ENCODE measurements at places on chromosomes 2 and 18.

- DNase-seq, result no peak
Observed at GRCh38 chr18:48743886-48744285, 205.1 kb downstream of the CTIF start.

GRCh38 chr18:59742325-59743111 is 45.3 kb upstream of the CCBE1 start:
- no peak for DNase-seq

- DNase-seq, result no peak
Observed at GRCh38 chr2:111118981-111119821, 1.5 kb upstream of the BCL2L11 start.

- no peak for DNase-seq
Observed at GRCh38 chr2:55229221-55229620, 2.9 kb downstream of the CLHC1 start.

DNA sequence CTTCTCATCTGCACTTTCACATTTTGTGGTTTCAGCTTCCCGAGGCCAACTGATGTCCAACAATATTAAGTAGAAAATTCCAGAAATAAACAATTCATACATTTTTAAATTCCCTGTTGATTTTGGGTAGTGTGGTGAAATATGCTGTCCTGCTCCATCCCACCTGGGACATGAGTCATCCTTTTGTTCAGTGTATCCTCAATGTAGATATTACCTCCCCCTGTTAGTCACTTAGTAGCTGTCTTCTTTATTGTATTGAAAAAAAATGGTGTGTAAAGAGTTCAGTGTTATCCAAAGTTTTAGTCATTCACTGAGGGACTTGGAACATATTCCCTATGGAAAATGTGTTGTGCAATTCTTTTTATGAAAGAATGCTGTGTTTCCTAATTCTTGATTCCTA is 348.1 kb downstream of the SOCS6 start:
- DNase-seq, result no peak

DNA sequence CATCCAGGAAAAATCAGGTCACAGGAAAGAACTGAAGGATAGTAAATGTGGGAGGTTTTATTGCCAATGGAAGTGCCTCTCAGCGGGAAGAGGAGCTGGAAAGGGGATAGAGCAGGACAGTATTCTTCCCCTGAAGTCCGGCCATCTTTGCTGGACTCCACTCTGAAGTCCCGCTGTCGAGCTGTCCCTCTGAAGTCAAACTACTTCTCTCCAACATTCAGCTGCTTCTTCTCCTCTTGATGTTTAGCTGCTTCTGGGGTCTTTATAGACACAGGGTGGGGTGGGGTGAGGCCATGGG is 23.5 kb upstream of the SLC39A10 start:
- no peak for DNase-seq

DNA sequence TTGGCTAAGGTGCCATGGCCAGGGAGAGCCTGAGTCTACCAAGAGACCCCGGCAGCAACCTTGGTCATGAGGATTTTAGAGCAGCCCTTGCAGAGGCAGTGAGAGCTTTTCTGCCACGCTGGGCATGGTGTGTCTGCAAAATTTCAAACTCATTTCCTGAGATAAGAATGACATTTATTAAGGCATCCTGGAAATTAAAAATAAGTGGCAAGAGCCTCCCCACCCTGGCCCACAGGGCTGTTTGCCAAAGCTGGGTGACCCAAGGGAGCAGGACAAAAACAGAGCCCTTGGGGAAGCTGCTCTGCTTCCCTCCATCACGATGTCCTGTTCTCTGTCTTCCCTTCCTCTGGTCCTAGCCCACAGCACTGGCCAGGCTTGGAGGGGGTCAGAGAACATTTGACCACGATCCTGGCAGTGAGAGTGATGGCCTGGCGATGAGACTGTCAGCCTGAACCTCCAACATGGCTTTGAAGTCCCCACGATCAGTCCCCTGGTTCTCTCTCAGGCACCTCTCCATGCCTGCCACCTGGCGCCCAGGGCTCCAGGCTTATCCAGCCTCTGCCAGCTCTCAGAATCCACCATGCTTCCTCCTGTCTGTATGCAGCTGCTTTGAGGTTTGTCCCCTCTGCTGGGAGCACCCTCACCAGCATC is 68.9 kb upstream of the RMDN2 start:
- no peak for DNase-seq

GRCh38 chr18:48300463-48300961 is 108.7 kb downstream of the ZBTB7C start:
- DNase-seq, result no peak

DNA sequence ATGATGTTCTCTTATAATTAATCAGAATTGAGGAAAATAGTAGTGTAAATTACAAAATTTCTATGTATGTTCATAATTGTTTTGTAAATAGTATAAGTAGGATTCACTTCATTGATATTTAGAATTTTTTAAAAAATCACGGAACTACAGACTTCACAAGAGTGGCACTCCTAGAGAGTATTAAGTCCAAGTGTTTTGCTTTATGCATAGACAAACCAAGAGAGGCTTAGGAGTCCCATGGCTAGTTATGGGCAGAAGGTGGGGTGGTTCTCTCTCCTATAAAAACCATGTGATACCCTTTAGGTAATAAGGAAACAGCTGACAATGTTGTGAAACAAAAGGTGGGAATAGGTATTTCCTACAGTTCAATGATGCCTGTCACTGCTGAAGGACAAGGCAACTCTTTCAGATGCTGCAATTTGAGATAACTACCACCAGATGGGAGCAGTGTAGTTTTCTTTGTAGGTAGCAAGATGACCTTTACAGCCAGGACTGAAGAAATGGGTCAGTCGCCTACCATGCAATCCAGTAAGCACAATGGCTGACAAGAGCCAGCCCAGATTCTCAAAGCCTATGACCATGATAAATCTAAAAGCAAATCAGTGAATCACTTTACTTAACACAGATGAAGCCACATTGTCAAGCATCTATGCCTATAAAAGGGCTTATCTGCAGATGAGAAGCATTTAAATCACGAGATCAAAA is 83.9 kb downstream of the AAK1 start:
- DNase-seq, result no peak

GRCh38 chr2:203650860-203651613 is 55.4 kb upstream of the CD28 start:
- DNase-seq, result no peak

DNA sequence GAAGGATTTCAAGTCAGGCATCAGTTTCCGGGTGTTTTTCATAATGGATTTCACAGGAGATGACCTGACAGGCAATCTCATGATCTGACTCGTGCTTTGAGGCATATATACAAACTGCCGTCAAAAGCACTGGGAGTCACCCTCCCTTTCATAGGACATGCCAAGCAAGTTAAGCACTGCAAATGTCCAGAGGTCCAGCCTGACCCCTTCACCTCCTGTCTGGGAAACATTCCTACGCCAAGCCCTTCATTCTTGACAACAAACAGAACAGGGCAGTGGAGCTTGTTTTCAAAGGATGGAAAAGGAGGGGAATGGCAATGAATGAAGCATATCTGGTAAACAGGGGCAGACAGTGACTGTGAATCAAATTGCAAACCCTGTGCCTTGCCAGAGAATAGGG is 963.6 kb downstream of the BCL11A start:
- no peak for DNase-seq

DNA sequence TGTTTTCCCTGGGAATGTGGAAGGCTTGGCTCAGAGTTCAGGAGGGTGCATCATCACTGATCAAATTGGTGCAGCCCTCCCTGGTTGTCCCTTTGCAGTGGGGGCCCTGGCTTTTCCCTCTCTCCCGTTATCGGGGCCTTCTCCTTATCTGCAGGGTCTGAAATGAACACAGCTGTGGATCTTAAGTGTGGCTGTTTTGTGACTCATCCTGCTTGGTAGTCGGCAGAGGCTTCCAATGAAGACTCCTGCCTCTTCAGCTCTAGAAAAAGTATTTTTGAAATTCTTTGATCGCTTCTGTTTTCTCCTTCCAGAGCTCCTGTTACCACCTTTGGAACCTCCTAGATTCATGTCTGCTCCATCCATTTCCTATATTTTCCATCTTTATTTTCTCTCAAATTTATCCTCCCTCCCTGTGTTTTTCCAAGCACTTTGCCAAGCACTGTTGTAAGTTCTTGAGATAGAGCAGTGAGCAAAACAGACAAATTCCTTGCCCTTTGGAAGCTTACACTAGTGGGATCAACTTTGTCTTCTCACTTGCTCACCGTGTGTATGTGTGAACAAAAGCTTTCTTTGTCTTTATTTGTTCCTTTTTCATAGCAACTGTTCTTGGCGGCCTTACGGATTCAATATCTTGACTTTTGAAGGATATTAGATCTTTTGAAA is 45.7 kb downstream of the RALB start:
- DNase-seq, result no peak

- DNase-seq, result no peak
Observed at GRCh38 chr2:240819858-240820606, at the start of gene KIF1A. Gene KIF1A (minus strand): TSS chr2:240820219. CDS start chr2:240797752, 22,467 bp downstream.

DNA sequence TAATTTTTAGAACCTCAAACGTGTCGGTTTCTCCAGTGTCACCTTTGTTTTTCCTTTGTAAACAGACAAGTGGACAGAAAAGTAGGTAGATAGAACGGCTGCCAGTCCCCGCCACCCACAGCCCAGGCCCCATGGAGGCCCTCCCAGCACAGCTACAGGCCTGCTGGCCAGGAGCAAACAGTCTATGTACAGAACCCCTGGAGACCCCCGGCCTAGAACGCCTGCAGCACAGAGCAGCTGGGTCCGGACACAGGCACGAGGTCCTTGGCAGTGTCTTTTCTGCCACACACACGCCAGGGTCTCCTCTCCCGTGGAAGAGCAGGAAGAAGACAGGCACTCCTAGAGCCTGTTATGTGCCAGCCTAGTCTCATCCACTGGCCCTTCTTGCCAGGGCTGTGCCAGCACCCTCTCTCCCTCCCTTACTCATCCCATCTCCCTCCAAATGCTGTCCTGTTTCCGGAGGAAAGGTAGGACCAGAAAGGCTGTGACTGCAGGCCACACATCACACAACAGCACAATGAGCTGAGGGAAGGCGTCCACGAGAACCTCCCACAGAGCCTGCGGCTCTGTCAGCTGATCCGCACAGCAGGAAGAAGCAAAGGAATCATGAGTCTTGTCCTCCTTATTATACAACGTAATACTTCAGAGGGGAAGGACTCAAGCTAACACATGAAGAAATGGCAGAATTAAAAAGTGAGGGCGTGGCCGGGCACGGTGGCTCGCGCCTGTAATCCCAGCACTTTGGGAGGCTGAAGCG is 7.7 kb downstream of the DTYMK start:
- no peak for DNase-seq

- no peak for DNase-seq
Observed at GRCh38 chr2:127305990-127306585, 12.1 kb upstream of the ERCC3 start.

DNA sequence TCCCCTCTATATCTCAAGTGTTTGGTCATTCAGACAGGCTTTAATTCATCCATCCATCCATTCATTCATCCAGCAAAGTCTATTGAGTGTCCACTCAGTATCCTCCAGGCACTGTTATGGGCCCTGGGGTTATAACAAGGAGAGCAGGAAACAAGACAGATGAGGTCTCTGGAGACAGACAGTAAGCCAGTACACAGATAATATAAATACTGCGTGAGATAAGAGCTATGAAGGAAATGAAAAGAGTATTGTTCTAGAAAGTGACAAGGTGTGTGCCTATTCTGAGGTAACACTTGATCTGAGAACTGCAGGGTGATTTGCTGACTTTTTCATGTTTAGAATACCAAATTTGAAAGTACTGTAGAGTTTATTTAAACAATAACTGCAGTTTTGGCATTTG is 98.3 kb downstream of the OSBPL6 start:
- no peak for DNase-seq

DNA sequence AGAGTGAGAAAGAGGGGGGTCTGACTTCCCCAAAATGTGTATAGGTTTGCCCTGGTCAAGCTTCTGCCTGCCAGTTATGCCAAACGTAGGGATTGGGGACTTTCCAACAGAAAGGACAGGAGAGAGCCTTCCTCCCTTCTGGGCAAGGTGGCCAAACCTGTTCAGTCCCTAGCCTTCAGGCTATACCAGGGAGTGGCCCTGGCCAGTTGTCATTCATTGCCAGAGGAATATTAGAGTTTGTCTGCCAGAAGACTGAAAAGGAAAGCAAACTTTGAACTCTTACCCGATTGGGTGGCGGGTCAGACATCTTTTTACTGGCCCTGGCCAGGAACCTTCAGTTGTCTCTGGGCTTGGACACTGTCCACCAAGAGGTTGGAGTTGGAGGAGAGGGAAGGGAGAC is 22.1 kb downstream of the RAB3GAP1 start:
- no peak for DNase-seq

DNA sequence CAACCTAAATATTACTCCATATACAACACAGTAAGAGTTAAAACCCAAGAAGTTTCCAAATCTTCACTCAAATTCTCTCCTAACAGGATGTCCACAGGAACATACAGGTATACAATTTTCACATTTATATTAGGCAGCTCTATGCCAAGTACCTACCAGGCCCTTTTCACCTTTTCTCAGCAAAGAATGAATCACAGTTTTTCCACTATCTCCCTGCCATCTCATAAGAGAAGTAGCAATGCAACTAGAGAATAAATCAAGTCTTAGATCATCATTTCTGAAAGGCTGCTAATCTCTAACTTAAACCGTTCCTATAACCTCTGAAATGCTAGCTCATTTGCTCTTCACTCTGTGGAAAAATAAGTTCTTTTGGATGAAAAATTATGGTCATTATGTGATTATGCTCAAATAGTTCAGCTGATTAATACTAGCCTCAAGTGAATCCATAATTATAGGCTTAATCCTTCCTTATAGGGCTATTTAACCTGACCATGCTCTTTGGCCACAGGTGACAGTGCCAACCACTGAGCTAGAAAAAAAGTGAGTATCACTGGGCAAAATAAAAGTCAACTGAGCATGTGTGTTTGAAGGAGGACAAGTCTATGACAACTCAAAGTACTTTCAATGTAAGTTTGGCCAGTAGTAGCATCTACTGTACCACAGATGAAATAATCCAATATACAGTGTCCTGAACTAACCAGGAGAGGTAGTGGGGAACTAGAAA is 79.7 kb downstream of the COBLL1 start:
- DNase-seq, result no peak

GRCh38 chr2:218717262-218717661 is 6.6 kb downstream of the TTLL4 start:
- DNase-seq, result no peak

- DNase-seq, result no peak
Observed at GRCh38 chr18:45993438-45993837, 26.3 kb upstream of the EPG5 start.

GRCh38 chr18:525036-525797 is 24.7 kb upstream of the COLEC12 start:
- DNase-seq, result no peak

DNA sequence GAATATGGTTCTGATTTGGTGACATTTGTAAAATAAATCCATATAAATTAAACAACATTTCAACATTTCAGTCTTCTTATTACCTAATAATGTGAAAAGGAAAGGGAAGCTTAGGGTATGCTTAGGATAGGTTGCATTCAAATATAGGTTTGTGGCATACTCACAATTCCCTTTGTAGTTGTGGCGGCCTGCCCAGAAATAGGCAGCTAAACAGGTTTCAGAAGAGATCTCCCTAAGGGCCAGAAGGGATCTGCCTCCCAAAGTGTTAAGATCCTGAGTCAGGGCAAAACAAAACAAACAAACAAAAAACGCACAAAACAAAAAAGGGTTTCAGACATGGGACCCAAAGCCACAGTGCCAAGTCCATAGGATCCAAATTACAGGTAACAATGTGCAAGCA is 41.4 kb upstream of the TCF7L1 start:
- DNase-seq, result no peak

GRCh38 chr2:127932199-127932876 is 46.6 kb upstream of the AMMECR1L start:
- no peak for DNase-seq

GRCh38 chr2:32009516-32010256 is 1.1 kb downstream of the MEMO1 start:
- peak; percentile 4 for DNase-seq
